ENCODE measurements at places on chromosomes 6 and 20. TPM values are rescaled to one million over a fixed set of nuclear protein-coding genes. Genes with fewer than 3 reads are reported as not detected.

DNA sequence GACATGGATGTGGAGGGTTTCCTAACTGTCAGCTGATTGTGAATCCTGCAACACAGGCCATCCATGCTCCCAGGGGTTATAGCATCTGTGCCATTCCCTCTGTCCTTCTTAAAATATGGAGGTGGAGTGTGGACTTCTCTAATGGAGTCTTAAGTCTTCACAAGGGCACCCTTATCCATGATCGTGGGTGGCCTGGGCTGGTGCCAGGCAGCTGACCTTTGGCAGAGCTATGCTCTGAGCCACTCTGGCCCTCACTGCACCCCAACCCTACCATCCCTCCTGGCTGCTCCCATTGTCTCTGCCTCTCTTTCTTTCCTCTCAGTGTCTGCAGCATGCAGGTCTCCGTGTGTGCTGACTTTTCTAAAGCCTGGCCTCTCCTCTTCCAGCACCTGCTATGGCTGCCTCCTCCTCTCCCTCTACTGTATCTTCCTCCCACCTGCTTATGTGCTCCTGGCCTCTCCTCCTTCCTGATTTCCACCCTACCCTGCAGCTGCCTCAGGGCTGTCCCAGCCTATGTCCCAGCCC, 11.2 kb upstream of the PCMTD2 start:
- DNase-seq = no peak

DNA sequence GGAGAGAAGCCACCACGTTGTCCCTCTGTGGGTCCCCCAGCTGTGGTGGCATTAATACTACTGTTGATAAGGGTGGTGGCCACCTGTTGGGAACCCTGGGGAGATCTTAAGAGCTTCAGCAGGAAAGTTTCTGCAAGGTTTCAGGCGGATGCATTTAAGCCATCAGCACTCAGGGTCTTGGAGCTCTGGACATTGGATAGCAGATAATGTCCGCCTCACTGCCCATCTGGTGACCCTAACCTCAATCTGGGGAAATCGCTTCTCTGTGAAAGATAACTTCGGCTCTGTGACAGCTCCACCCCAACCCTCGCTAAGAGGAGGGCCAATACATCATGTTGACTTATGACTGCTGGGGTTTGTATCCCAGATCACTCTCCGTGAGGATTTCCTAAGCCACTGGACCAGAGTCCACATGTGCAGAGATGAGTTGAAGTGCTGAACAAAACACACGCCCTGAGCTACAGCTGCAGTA, 92.9 kb downstream of the FOXC1 start:
- DNase-seq = no peak

- DNase-seq = no peak
Observed at GRCh38 chr6:111737065-111737521, 131.4 kb upstream of the TRAF3IP2 start.

- DNase-seq = no peak
Observed at GRCh38 chr6:114690625-114691024, 347.8 kb upstream of the HS3ST5 start.

DCDC2 gene
- total RNA-seq = 0.05 TPM
